Stimulated activated CD8-positive, alpha-beta memory T cell treated with anti-CD3 and anti-CD28 coated beads, Interleukin-7, amount 100 ng/mL, for 1 hour (primary cell): ENCODE measurements at places on chromosomes 12 and 14.

- DNase-seq = no peak
These were observed 13.7 kb downstream of the ETV6 start for GRCh38 chr12:11663130-11663529.

GRCh38 chr14:31110872-31111271, 84.7 kb upstream of the STRN3 start:
- no peak for DNase-seq

DNA sequence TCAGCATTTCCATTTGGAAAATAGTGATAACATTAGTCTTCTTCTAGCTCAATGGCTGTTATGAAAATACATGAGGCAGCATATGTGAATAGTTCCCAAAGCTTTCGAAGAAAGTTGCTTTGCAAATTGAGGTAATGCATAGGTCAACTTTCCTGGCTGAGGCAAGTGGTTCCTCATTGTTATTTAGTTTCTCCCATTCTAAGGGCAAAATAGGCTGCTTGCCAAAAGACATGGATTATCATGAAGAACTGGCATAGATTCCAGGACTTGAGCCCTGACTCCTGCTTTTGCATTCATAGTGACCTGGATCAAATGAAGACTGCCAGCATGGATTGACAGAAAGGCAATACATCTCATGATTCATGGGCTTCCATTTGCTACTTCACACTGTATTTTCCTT, 35.7 kb downstream of the LRFN5 start:
- no peak for DNase-seq

GRCh38 chr12:68451261-68452077, 119.3 kb upstream of the MDM1 start:
- peak; percentile 8 for DNase-seq

- no peak for DNase-seq
These were observed 128.4 kb downstream of the GALC start for GRCh38 chr14:87864356-87865270.

GRCh38 chr14:31950764-31951637, 126.1 kb upstream of the ARHGAP5 start:
- no peak for DNase-seq

GRCh38 chr14:93729993-93730392, 58.3 kb downstream of the PRIMA1 start:
- DNase-seq = no peak

DNA sequence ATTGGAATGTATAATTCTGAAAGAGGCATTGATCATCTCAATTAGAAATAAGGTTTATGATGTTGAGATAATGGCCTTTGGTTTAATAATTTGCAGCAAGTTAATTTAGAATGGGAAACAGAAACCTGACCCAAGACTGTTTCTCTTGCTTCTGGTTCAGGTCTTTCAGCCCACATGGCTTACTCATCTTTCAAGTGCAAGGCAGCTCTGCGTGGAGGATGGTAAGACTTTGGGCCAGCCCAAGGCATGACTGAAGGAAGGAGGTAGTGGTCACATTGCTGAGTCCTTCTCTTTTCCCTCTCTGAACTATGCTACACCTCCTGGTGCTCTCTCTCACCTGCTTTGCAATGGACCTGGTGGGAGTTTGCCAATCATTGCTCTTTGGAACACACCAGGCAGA, 98.7 kb downstream of the CAND1 start:
- DNase-seq = no peak

DNA sequence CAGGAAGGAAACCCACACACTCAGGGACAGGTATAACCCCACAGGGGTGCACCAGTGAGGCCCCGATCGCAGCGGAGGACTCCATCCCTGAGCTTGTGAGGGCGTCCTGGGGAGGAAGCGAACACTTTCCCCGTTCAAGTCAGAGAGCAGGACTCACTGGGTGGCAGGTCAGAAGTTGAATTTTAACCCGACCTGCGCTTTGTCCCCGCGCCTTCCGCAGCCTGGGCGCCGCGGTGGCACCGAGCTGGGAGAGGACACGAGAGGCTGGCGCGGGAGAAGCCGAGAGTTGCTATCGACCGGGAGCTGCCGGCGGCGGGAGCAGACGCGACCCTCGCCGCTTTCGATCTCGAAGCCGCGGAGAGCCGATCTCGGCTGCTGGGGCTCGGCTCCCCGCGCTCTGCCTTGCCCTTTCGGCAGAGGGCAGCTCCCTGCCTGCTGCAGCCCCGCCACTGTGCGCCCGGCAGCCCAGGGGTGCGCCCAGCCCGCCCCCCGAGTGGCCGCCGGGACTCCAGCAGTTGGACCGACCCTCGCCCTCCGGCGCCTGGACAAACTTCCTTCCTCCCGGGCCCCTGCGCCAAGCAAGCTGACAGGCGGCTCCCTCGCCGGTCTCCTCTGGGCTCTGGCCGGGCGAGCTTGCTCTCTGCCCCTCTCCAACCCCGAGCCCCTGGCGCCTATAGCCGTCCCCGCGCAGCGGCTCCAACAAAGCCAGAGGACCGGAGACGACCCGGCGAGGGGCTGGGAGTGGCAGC, 918 bp downstream of the LIN7A start:
- no peak for DNase-seq

- DNase-seq = no peak
These were observed 20.4 kb downstream of the JDP2 start for GRCh38 chr14:75448209-75448608.

GRCh38 chr14:36947362-36947761, 225.0 kb downstream of the SLC25A21 start:
- DNase-seq = no peak

DNA sequence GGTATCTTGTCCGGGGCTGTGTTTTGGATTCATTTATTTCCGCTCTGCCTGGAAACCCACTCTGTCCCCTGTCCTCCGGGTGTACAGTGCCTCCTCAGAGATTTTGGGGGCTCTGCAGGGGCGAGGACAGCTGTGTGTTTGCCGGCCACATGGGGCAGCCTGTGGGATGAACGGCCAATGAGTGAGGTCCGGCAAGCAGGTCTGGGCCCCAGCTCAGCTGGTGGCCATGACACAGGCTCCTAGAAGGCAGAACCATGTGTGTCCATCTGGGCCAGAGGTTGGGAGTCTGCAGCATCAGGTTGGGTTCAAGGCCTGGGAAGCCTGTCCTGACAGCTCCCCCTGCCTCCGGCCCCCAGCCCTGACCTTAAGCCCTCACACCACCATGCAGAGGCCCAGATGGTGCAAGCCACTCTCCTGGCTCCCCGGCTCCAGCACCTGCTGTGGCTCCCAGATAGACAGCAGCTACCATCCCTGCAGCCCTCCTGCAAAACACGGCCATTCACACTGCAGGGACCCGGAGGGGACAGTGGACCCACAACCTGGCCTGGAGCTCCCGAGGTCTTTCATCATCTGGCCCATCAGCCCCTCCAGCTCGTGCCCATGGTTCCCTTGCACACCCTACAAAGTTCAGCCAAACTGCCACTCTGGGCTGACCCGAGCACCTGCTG, 220.1 kb upstream of the C14orf180 start:
- DNase-seq = no peak

DNA sequence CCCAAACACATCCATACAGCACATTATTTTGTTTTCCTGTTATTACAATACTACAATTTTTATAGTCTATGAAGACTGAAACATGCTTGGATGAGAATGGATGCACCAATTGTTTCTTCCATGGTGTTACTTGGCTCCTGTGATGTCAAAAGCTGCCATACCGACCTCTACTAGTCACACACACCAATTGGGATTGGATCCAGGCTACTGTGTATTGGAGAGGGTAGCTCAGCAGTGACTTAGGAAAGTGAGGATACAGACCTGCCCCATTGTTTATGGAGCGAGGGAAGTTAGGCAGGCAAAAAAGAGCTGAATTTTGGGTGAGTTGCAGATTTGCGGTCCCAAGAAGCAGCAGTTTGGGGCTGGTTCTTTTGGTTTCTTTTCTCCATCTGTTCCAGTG, 30.8 kb upstream of the AKAP6 start:
- no peak for DNase-seq

DNA sequence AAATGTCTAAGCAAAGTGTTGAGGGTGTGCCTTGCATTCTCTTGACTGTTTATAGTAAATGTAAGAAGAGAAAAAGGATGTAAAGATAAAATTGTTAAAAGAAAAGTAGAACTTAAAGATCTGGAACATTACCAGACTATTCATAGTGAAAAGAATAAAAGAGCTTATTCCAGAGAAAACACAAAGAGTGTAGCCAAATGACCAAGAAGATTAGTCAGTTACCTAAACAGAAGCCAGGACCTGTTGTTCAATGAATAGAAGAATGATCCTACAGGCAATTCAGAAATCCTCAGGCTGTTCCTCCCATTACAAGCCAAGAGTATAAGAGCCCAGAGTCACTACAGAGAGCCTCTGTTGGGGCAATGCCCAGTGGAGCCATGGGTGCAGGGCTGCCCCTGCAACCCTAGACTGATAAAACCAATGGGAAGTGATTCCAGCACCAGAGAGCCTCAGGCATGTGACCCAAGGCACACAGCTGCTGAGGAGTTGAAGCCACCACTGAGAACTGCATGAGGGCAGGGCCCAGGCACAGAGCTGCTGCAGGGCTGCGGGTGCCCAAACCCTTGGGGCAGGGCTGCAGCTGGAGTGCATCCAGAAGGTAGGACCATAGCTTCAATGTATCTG, 91.1 kb upstream of the SLC38A4 start:
- DNase-seq = no peak

DNA sequence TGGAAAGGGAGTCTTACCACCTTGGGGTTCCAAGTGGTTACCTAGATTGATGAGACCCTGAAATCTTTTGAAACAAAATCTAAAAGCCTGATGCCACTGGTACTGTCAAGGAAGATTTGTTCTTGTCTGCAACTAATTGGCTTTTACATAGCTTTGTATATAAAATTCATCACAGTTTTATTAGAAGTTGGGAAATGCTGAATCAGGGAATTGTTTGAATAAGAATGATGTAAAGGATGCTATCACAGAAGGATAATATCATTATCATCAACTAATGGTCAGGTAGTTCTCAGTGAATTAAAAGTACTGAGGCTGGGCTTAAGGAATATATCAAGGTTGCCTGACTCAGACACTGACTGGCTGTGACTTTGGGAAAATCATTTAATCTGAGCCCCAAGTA, 248.3 kb upstream of the STXBP6 start:
- DNase-seq = no peak

GRCh38 chr14:33986804-33987203, 35.9 kb upstream of the EGLN3 start:
- DNase-seq = no peak

DNA sequence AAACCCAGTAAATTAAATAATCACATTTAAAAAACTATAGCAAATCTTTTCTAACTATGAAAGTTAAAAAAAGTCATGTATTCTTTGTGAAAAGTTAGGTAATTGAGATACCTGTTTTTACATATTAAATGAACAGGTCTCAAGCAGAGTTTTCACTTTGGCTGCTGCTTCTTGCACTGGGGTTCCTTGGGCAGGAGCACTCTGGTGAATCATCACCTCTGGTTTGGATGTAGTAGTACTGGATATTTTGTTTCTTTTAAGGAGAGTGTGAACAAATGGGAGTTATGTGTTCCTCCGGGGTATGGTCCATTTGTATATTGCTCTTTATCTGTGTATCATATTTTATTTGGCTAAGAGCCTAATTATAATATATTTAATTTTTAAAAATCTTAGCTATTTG, 82.7 kb downstream of the FUT8 start:
- no peak for DNase-seq

- no peak for DNase-seq
These were observed 67.3 kb downstream of the DACT1 start for GRCh38 chr14:58705066-58705465.

- no peak for DNase-seq
These were observed 167.8 kb upstream of the HIF1A start for GRCh38 chr14:61527325-61528100.

DNA sequence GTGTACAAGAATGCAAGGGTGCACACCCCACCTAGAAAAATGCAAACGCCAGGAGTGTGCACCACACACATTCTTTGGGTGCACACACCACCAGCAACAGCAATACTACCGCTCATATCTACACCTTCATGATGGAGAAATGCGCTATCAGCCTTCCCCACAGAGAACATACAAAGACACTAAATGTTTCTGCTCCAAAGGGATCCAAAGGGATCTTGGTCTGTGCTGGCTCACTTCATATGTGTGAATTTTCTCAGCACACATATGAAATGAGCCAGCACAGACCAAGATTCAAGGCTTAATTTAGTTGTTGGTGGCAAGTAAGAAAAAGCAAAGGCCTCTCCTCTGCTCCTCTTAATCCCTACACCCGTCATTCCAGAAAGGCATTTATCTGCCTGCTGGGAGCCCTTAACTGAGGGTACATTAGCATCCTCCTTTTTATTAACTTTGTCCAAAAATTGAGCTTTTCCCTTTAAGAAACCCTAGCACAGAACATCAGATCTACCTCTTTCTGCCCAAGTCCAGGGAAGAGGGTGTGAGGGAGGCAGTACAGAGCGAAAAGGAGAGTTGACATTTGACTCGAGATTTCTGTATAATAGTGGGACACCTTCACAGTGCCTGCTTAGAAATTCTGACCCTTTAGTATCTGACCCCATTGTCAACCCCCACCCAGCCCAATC, 8.3 kb downstream of the BMP4 start:
- no peak for DNase-seq

DNA sequence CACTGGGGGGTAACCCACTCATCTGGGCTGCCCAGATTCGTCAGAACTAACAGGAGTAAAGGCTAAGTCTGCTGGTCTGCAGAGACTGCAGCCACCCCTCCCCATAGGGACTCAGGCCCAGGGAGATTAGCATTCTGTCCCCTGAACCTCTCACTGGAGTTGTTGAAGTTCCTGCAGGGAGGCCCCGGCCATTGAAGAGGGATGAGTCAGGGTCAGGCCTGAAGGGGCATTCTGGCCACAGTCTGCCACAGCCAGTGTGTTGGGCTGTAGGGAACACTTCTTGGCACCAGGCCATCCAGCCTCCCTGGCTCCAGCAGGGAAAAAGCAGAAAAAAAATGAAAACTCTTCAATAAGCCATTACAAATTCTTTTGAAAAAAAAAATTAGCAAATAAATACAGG, 35.3 kb downstream of the KLRK1 start:
- no peak for DNase-seq

DNA sequence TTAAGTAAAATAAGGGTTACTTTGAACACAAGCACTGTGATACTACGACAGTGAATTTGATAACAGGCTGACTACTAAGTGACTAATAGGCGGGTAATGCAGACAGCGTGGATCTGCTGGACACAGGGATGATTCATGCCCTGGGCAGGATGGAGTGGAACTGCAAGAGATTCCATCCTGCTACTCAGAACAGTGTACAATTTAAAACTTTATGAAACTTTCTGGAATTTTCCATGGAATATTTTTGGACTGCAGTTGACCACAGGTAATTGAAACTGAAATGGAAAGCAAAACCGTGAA, 46.0 kb downstream of the YEATS4 start:
- no peak for DNase-seq

DNA sequence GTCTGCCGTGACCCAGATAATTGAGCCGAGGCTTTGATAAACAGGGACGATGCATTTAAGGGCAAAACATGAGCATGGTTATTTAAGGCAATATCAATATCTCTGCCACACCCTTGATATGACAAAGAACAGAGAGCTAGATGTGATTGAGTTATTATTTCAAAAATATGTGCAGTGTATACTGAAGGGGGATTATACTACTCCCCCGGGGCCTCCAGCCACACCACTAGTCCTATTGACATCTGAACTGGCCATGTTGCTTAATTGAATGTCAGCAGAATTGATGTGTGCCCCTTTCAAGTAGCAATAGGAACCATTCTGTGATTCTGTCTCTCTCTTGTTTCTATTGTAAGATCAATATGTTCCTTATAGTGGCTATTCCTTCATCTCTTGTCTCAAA, 794.8 kb upstream of the SEL1L start:
- DNase-seq = no peak

- DNase-seq = no peak
These were observed 1.9 kb downstream of the BCL7A start for GRCh38 chr12:122023339-122024131.
